ENCODE measurements at places on chromosomes 3 and 15.

DNA sequence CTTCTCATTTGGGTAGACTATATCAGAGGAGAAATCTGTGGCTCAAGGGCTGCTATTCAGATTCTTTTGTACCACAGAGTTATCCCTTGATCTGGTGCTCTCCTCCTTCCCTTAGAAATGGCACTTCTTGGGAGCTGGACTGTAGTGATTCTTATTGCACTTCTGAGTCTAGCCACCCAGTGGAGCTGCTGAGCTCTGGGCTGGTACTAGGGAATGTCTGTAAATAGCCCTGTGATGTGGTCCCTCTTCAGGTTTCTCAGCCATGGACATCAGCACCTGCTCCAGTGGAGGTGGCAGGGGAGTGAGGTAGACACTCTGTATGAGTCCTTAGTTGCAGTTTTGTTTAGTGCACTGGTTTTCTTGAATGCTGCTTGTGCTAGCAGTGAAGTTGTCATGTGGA lies 1292.6 kb downstream of the SI start:
- DNase-seq, result no peak

DNA sequence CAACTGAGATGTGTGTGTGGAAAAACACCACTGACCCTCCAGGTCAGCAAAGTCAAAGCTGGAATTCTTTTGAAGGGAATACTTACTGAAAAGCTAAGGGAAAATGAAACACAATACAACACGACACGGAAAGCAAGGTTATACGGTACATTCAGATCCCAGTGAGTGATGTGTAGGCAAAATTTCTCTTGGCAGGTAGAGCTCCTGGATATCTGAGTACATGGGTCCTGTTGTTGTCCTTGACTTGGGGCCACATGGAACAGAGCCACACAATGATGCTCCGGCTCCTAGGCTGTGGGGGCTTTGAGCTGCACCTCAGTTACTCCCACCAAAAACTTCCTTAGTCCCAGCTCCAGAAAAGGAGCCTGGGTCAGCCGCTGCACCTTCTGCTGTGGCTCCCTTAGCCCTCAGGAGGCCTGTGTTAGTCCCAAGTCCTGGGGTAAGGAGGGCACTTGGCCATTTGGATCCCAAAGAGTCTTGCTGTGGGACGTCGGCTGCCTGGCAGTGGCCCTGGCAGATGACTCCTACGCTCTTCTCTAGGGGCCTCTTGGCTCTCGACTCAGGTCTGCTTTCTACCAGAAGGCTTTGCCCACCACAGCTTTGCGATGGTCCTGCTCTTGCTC lies 95.6 kb downstream of the ADCY5 start:
- no peak for DNase-seq

DNA sequence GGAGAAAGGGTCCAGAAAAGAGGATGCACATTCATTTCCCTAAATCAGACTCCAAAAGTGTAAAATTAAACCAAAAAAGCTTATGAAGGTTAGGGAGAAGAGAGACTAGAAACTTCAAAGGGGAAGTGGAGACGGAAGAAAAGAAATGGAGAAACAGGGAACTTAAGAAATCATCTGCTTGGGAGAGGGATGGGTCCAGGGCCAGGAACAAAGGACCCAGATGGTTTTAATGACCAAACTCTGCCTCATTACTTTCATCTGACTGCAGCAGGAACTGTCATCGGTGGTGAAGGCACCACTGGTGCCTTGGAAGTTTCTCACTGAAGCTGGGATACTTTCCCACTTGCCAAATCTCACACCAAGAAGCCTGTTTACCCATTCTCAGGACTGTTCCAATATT lies 70.5 kb upstream of the SLC4A7 start:
- no peak for DNase-seq

DNA sequence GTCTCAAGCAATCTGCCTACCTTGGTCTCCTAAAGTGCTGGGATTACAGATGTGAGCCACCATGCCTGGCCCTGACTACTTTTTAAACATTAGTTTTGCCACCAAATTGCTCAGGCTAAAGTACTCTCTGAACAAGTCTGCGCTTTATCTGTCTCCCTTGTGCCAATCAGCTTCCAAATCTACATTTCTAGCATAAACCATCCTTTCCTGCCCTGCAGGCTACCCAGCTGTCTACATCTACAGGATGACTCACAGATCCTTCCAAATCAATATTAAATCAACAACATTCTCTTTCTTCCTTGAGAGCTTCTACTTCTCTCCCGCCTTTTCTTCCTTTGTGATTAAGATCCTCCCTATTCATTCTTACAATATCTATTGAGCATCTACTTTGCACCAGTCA lies 16.0 kb upstream of the ATOSA start:
- no peak for DNase-seq

DNA sequence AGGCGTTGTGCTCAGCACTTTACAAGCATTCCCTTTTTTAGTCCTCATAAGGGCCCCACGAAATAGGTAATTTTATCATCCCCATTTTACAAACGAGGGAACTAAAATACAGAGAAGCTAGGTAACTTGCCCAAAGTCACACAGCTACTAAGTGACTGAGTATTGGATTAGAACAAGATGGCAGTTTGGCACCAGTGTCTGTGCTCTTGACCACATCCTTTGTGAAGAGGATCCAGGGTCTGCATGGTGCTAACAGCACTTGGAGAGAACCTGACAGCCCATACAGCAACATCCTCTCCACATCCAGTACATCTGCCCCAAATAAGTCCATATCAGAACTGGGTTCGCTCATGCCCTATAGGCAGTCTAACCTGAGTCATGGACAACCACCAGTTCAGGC lies 21.8 kb upstream of the DAPK2 start:
- no peak for DNase-seq

DNA sequence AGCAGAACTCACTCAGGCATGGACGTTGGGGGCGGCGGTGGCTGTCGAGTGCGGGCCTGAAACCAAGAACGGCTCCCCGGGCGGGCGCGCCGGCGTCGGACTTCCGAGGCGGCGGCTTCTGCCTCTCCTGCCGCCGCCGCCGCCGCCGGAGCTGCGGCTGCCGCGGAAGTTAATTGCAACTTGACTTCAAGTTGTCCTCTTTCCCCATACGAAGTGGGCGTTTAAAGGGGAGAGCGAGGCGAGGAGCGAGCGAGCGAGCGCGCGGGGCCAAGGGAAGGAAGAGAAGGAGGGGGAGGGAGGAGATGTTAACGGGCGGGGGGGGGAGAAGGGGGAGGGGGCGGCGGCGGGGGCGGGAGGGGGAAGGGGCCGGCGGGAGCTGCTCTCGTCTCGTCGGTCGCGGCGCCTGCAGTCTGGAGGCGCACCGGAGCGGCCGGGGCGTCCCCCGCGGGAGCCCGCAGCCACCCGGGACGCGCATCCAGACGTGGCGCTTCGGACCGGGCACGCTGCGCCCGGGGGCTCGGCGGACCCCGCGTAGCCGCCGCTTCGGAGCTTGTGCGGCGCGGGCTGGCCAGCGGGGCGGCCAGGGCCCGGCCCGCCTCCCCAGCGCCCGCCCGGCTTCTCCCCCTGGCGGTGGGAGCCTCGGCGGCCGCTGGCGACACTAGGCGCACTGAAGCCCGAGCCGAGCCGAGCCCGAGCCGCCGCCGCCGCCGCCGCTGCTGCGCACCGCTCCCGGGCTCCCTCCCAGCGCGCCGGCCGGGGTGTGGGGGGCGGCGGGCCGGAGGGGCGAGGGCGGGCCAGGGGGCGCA lies 19.7 kb upstream of the SATB1 start:
- peak; percentile 32 for DNase-seq

DNA sequence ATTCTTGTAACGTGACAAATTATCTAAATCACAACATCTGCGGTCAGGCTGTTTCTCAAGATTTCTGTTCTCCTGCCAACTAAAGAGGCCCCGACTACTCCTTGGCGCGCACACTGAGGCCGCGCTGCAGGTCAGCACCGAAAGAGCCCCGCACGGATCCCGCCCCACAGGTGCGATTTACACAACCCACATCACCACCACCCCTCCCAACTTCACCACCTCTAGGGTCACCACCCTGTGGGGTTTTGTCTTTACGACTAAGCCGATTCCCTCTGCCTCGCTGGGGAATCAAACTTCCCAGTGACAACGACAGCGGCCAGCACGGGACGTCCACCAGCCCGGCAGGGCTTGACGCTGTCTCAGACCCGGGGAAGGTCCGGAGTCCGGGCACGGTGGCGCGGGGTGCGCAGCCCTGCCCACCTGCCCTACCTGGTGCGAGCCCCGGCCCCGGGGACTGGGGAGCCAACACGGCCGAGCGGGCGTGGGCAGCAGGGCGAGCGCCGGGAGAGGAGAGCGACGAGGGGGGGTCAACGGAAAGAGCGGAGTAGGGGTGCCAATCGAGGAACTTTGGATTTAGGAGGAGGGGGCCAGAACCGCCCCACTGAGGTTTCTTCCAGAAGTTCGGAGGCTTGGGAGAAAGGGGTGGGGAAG lies 764 bp downstream of the UACA start:
- no peak for DNase-seq

- no peak for DNase-seq
Measured at GRCh38 chr3:70729845-70730244, 417.4 kb upstream of the MDFIC2 start.

DNA sequence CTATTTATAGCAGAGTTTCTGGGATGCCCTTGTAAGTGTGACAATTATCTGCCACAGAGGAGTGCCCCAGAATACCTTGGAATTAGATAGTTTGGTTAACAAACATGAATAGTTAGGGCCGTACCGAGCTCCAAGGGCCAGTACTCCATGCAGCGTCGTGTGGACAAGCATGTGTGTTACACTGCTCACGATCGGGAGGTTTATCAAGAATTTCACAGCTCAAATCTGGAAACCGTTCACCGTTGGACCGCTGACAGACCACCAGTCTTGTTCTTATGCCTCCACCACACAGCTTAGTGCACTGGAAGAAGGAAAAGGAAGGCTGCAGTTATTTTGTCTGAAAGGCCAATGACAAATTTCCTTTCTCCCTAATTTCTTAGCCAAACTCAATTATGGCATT lies 93.7 kb downstream of the ADAMTS9 start:
- no peak for DNase-seq

DNA sequence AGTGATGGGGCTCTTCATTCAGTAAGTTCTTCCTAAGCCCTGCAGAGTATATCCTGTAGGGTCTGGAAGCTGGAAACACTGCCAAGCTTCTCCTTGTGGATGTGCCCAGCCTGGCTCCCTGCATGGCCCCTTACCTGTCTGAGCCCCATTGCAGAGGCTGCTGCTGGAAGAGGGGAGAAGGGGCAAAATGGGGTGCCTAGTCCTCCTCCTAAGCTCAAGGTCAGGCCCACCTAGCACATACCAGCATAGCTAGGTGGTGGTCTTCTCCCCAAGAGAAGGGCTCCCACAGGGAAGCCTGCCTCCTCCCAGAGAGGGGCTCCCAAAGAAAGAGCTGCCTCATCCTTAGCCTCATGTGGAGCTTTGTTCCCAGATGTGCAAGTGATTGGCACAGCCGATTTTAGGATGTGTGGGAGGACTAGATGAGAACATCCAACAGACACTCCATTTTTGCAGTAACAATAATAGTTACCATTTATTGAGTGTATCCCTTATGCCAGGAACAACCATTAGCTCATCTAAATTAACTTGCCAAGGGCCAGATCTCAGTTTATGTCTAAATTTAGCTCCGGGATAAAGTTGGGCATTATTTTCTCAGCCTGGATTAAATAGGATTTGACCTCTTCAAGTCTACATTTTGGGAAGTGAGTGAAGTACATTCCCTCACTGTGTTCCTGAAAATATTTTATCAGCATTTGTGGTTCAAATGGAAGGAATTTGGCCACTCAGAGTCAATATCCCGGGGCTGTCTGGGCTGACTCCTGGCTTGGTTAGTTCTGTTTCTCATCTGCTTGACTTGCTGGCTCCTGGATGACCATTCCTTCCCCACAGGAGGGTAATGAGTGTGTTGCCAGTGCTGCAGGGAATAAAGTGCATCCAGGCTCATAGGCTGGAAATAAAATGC lies 291.1 kb upstream of the ROPN1 start:
- no peak for DNase-seq

DNA sequence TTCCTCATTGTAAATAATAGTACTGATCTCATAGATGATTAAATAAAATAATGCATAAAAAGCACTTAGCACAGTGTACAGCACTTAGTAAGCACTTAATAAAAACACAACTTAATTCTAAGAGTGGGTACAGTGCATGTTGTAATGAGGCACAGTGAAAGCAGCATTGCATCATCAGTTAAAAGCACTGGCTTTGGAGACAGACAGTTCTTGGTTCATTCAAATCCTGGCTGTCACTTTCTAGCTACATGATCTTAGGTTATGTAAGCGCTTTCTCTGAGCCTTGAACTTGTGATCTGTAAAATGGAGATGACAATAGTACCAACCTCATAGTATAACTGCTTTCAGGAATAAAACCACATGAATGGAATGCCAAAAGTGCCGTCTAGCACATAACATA lies 151.5 kb downstream of the DPH6 start:
- DNase-seq, result no peak

DNA sequence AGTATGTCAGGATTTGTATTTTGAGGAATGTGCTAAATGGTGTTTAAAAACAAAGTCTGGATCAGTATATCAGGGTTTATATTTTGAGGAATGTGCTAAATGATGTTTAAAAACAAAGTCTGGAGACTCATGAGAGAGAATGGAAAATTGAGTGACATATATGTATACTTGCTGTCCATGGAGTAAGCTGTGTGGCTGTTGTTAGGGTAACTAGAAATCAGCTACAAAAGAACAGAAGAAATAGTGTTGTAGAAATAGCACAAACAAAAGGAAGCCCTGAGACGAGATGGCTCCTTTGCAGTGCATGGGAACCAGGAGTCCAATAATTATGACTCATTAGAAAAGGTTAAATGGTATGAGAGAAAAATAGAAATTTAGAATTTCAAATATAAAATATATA lies 282.7 kb upstream of the MANF start:
- no peak for DNase-seq

GRCh38 chr3:48476426-48477053 lies 27.4 kb downstream of the SHISA5 start:
- DNase-seq, result no peak

DNA sequence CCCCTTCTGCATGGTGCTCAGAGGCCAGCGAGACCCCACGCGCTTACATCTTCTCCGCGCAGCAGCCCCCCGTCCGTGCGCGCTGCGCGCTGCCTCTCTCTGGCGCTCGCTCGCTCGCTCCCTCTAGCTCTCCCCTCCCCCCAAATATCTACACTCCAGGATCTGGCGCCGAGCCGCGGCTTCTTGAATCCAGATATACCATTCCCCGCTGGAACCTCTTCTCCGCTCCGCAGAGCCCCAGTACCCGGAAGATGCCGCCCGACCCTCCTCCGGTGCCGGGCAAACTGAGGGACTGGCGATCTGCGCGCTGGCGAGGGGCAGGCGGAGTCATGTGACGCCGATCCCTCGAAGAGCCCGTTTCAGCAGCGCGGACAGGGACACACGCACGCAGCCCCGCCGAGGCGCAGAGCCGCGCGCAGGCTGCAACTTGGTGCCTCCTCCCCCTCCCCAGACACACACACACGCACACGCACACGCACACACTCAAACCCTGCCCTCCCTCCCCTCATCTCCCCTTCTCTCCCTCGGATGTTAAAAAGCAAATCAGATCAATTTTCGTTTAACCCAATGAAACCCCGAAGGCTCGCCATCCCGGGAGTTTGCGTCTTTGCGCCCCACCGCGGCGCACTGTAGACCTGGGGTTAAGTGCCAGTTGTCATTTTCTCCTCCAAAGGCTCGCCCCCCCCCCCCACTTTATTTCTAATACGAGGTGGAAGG lies at the start of gene RASGRF1:
Gene RASGRF1 (minus strand): TSS at position 294 of the 717 bp plus-strand sequence. CDS start 282 bp downstream, at position 12.
- no peak for DNase-seq

- no peak for DNase-seq
Measured at GRCh38 chr15:71669688-71670087, 140.7 kb upstream of the NR2E3 start.

- no peak for DNase-seq
Measured at GRCh38 chr3:72769758-72770540, 78.3 kb downstream of the SHQ1 start.

GRCh38 chr3:64329037-64329436 lies 103.8 kb upstream of the PRICKLE2 start:
- DNase-seq, result no peak

- DNase-seq, result peak; percentile 63
Measured at GRCh38 chr3:9396301-9396631, 1.1 kb upstream of the SETD5 start.

All from activated CD4-positive, CD25-positive, alpha-beta regulatory T cell treated with anti-CD3 and anti-CD28 coated beads, Interleukin-2, amount 50 U/mL, for 16 hours (primary cell).